Activated T-cell treated with anti-CD3 and anti-CD28 coated beads, Interleukin-2, amount 50 U/mL, for 72 hours (primary cell): ENCODE measurements at places on chromosomes 2 and 18. TPM values are rescaled to one million over a fixed set of nuclear protein-coding genes. Genes with fewer than 3 reads are reported as not detected.
A peak's percentile ranks its signal among the peaks of the same experiment; 100 is the strongest.

DNA sequence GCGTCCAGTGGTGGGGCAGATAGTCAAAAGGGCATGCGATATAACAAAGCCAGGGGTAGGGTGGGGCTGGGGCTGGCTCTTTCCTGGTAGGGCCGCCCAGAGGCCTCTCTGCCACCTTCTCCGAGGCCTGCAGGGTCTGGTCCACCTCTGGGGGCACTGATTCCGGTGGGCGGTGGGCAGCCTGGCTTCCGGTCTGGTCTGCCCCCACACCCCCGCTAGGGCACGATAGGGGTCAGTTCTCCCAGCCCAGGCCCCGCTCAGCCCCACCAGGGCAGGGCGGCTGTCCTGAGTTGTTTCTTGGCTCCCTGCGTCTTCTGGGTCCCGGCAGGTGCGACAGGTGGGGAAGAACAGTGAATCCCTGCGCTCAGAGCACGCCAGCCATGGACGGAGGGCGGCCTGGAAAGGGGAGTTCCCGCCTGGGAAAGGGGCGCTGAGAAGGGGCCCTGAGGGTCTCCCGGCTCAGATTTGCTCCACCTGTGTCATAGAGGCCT lies 707 bp upstream of the ERFE start:
- no peak for DNase-seq

DNA sequence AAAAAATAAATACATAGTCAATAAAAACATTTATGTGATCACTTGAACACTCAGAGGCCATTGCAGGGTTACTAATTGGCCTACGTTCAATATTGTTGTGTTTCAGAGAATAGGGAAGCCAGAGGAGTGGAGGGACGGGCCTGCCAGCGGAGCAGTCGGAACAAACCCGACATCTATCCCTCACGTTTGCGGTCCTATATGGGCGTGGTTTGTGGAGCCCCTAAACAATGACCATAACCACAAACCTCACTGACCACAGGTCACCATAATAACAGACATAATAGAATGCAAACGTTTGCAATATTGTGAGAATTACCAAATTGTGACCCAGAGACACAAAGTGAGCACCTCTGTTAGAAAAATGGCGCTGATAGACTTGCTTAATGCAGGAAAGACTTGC lies 19.5 kb upstream of the ZNF516 start:
- no peak for DNase-seq

DNA sequence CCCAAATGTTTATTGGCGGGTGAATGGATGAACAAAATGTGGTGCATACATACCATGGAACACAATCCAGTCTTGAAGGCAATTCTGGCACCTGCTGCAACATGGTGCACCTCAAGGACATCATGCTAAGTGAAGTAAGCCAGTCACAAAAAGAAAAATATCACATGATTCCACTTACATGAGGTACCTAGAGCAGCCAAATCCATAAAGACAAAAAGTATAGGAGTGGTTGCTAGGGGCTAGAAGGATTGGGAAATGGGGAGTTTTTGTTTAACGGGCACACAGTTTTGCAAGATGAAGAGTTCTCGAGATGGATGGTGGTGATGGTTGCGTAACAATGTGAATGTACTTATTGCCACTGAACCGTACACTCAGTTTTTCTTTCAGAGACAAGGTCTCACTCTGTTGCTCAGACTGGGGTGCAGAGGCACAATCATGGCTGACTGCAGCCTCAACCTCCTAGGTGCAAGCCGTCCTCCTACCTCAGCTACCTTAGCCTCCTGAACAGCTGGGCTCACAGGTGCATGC lies 90.9 kb upstream of the CERS6 start:
- no peak for DNase-seq

Gene GBX2
- total RNA-seq = not detected

DNA sequence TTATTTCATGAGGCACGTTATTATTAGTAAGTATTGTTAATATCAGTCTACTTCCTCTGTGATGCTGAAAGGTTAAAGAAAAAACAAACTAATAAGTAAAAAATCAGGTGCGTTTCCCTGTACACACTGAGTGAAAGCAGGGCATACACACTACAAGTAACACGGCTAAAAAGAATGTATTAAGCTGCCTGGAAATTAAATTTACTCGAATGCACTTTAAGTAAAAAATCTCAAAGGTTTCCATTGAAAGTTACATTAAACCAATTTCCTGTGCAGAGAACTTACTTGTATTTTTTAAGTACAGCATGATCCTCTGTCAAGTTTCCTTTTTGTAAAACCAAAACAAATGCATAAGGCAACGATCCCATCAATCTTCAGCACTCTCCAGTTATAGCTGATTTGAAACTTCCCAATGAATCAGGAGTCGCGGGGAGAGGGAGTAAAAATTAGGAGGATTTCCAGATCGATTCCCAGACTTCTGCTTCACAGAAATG lies 633 bp downstream of the BCL2 start:
- DNase-seq = no peak

- no peak for DNase-seq
Measured at GRCh38 chr2:201983174-201983573, 50.5 kb upstream of the FZD7 start.

DNA sequence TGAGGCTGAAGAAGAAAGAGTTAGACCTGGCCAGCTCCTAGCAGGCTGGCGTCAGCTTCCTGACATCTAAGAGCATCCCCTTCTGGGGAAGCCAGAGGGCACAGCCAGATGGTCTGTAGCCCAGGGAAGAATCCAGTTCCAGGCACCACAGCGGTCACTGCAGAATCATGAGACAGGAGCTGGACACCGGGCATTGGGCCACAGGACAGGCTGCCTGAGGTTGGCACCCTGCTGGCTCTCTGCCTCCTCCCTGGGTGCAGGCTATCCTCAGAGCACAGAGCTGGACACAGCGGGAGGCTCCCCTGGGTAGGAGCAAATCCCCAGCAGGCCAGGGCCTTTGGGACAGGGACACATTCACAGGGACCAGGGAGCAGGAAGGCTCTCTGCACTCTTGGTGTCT lies 19.8 kb upstream of the ATOH8 start:
- no peak for DNase-seq

DNA sequence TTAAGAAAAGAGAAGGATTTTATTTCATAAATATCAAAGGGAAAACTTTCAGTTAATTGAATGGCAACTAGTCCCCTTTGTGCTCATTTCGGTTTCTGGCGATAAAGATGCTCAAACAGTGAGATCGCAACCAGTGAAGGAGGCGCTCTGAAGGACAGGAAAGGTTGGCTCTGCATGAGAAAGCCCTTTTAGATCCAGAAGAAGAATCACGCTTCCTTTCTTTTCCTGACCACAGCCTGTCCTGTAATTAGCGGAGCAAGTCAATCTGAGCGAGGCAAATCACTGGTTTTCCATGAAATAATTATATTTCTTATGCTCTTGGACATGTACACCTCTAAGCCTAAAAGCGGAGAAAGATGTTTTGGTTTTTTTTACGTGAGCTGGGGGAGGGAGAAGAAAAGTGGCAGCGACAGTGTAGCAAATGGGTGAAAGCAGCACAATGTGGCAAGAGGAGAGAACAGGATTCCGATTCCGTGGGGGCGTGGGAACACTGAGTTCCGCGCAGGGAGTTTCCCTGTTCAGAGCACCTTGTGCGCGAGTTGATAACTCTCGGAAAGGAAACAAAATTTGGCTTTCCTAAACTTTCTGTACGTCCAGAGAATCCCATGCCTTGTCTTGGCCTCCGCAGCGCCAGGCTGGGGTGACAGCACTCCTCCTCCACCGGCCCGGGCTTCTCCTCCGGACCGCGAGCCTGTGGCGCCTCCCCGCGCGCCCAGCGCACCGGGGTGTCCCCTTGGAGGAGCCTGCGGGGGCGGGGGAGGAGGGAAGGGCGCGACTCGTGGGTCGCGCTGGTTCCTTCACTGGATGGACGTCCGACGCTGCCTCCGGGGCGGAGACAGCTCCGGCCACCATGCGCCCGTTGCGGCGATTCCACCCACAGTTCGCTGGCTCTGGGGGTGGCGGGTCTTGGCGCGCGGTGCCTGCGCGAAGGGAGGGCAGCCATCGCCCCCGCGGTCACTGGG lies 620 bp upstream of the SLC9A2 start:
- DNase-seq = peak; percentile 20

GRCh38 chr2:3321825-3322224 lies 55.8 kb downstream of the EIPR1 start:
- no peak for DNase-seq

Gene PARD6G
- total RNA-seq = not detected

- no peak for DNase-seq
Measured at GRCh38 chr2:196274387-196274809, 103.0 kb upstream of the STK17B start.

DNA sequence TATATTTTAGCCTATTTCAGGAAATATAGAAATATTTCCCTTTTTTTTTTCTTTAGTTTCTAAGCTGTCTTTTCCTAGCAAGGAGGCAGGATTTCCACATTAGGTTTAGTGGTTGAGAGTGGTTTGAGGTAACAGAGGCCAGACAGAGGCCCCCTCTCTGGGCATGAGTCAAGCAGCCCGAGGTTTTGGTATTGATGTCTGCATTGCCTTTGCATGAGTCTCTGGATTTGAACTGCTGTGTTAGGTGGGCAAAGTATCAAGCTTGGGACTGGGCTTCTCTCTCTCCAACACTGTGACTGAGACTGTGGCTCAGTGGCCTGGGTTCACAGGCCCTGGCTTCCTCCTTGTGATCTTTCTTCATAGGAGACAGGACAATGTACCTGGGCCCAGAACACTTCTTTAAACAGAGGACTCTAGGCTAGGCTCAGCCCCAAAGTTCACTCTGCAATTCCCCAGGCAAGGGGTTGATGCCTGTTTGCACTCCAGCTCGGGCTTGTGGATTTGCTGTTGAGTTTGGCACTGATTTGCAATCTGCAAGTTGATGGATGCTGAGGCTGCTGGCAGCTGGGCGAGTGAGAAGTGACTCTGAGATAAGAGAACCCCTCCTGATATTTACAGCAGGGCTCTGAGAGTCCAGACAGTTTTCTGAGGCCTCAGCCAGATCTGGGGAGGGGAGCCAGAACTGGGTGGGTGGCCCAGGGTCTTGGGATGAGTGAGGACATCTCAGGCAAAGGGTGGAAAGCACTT lies 271.2 kb downstream of the EN1 start:
- DNase-seq = no peak

Gene HTRA2
- total RNA-seq = 84.9 TPM

DNA sequence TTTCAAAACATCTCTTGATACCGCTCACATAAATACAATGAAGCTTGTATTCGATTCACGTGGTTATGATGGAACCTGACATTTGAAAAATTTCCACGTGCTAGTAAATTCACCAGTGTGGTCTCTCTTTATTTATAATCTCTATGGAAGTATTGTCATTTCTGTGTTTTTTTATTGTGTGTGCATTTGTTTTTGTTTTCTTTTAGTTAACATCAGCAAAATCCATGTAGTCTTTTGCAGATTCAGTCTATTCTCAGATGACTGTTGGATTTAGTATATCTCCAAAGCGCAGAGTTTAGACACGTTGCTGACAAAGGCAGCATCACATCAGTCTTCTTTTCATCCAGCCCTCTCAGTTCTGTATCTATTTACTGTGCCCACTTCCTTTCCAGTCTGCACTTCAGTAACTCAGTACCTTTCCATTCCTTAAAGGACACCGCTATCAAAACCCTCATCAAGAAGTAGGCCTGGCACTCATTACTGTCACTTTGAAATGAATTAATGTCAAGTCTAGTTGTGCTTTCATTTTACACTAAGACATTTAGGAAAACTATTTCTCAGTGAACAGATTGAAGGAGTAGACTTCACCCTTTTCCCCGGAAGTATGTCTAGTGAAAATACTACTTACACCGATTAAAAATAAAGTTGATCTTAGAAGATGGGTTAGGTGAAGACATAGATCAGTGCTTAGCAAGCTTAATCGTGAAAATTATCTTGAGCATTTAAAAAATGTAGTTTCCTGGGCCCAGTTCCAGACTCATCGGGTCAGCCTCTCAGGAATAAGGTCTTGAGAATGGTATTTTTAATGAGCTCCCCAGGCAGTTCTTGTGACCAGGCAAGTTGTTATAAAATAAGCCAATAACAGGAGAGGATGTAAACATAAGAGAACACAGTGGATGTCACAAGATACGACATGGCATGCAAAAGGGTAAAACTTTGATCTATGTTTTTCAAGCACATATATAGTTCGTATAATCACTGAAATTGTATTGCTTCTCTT lies 506.8 kb upstream of the ZEB2 start:
- no peak for DNase-seq

DNA sequence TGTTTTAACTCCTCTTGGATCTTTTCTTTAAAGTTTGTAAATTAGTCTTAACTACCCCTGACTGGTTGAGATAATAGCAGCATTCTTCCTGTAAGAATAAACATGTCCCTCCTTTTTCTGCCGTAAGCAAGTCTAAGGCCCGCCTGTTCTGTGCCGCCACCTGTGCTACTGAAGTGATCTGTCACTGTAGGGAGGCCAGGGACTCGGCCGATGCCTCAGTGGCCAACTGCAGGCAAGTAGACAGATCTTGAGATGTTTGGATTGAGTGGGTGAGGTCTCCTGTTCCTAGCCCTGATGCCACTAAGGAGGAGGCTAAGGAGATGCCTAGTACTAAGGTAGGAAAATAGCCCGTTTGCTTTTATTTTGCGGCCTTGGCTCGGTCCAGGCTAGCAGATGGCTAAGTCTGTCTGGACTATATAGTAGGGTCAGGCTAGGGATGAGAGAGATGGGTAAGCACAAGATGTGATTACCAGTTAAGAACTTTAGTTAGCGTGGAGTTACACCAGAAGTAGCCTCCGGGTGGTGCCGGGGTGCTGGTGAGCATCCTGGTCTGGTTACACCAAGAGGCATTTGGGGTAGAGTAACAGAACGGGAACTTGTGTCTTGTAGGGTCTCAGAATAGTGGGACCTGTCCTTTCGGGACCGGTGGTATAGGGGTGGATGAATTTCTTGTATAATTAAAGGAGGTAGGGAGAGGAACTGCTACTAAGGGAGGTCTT lies 584.2 kb downstream of the SUCLG1 start:
- no peak for DNase-seq

DNA sequence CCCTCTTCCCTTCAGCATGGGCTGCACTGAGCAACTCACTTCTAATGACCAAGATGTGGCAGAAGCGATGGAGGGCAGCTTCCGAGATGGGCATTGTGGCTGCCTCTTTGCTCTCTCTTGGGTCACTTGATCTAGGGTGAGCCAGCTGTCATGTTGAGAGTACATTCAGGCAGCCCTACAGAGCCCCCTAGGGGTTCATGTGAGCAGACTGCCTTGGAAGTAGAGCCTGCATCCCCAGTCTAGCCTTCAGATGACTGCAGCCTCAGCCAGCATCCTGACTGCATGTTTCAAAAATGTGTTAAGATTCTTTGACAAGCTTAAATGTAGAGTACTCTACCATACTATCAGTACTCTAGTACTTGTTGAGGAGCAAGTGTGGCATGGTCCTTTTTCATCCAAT lies 143.9 kb downstream of the NCK2 start:
- peak; percentile 48 for DNase-seq

- DNase-seq = no peak
Measured at GRCh38 chr2:174117951-174118930, 130.1 kb downstream of the OLA1 start.

Gene SLC9A2
- not detected for total RNA-seq

Gene REG3A
- total RNA-seq = not detected

- DNase-seq = no peak
Measured at GRCh38 chr2:974502-974901, 23.9 kb downstream of the SNTG2 start.

GRCh38 chr2:99868260-99868659 lies 274.1 kb downstream of the AFF3 start:
- no peak for DNase-seq

Gene ERBB4
- total RNA-seq = not detected
